ENCODE measurements at places on chromosomes 1 and 21.

DNA sequence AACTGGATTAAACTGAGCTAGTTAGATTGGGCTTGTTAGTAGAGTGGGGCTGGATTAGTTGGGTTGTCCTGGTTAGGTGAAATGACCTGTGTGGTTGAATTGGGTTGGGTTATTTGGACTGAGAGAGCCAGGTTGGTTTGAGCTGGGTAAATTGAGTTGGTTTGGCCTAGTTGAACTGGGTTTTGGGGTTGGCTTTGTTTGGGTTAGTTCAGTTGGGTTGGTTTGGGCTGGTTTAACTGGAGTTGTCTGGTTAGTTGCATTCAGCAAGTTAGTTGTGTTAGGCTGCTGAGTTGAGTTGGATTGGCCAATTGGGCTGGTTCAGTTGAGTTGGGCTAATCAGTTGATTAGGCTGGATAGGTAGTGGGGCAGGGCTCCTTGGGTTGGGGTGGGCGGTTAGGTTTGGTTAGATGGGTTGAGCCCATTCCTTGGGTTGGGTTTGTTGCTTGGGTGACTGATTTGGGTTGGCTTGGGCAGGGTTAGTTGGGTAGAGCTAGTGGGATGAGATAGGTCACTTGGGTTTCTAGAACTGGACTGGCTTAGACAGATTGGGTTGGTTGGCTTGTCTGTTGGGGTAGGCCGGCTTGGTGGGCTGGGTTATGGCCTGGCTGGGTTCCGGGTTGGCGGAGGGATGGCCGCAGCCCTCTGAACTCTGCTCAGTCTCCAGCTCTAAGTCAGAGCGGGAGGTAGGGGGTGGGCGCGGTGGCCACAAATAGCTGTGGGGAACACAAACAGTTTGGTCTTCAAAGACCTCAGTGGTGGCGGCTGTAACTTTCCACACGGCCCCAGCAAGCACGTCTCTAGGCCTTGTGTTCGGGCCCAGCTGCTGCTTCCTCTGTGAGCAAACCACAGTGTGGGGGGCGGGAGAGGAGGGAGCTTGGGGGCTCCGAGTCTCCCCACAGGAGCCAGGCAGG lies 67.2 kb upstream of the RUNX3 start:
- DNase-seq = no peak

GRCh38 chr1:18039102-18039501 lies 68.5 kb upstream of the IGSF21 start:
- DNase-seq = no peak

DNA sequence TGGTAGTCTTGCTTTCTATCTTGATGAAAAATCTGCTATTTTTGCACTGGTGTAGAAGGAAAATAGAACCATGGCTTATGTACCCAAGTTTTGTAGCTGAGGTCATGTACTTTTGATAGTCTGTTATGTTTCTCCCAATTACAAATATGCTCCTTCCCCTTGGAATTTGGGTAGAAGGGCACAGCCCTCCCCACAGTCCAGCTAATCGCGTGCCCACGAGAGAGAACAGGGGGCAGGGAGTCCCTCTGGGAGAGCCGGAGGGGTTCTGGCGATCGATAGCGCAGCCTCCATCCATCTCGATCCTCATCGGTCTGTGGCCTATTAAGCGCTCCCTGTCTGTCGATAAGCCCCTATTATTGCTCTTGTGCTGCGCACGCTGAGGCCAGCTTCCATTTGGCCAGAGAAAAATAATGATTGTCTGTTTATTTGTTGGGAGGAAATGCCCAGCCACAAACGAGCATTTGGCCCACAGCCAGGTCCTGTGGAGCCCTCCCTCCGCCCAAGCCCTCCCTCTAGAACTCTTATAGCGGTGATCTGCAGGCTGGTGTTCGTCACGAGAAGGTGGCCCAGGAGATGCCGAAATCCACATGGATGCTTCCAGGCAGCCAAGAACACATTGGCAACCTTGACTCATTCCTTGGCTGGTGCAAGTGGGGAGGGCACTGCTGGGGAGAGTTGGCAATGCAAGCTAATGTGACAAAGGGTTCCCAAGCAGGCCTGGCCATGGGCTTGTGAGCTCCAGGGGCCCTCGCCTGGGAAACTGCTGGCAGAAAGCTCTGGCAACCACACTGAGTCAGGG lies 134.7 kb upstream of the TNR start:
- DNase-seq = no peak

DNA sequence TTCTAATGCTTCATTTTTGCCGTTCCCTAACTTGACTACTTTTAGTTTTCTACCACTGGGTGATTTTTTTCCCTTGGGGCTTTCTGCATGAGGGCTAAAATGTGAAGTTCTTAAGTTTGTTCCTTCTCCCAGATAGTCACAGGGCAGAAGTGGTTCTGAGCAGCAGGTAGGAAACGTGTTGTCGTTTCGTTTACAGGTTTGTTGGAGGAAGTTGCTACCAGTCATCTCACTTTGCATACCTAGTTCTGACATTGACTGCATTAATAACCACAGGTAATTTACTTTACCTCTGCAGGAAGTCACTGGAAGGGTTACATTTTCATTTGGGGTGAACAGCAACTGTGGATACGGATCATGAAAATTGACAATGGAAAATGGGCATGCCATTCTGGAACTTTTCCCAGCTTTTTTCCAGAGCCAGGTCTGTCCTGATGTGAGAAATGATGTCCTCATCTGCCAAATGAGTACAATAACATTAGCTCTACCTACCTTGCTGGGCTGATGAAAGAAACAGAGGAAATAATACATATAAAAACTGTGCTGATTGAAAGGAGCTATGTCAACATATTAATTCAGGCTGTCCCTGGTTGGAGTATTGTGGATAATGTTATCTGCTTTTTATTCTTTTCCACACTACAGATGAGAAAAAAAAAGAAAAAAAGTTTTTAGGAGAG lies 94.2 kb downstream of the DISC1 start:
- no peak for DNase-seq

DNA sequence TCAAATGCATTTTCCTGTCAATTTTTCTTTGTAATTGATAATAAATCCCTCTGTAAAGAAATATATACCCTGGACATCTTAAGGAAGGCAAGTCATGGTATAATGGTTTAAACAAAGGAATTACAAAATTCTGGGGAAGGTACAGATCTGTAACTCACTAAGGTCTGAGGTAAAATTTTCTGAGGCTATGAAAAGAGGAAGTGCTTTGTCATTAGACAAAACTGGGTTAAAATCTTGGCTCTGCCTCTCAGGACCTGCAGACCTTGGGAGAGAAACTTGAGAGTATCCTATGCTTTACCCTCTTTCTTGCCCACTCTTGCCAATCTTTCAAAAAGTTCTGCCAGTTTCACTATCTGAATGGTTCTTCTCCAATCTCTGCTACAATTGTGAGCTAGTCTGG lies 26.8 kb upstream of the BEND5 start:
- no peak for DNase-seq

- DNase-seq = no peak
Measured at GRCh38 chr1:99606306-99606705, 39.6 kb upstream of the PALMD start.

DNA sequence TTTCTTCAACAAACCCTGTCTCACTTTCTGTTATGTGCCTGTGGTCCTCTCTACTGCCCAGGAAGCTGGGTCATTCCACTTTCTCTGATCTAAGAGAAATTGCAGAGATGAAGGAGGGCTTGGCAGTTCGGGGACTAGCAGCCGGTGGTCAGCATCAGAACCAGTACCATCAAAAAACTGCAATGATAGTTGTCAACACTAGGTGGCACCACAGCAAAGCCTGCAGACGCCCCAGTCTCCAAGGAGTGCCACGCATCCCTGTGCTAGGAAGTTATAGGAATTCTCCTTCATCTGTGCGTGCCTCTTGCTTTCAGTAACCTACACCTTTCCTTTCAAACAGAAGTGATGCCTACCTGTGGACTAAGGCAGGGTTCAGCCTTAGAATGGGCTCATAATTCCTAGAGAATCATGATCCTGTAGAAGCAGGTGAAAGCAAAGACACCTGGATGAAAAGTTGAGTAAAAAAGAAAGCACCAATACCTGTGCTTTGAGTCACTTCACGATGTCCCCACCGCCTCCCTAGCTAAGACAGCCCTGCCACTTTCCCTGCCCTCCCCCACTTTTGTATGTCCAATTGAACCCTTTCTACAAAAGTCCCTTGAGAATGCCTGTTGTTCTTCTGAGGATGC lies 129.2 kb downstream of the ADAMTS1 start:
- DNase-seq = no peak

Measured in left lung (tissue), 14 donors.